RPMI7951 (cell line): ENCODE measurements at places on chromosomes 7 and 10. TPM values are rescaled to one million over a fixed set of nuclear protein-coding genes. Genes with fewer than 3 reads are reported as not detected.

KLF14 gene
- under 0.01 and 0.12 TPM in 2 replicates for total RNA-seq

ZRANB1 gene
- 10.8 and 12.4 TPM in 2 replicates for total RNA-seq

COL13A1 gene
- total RNA-seq, result 17.1 and 26.2 TPM in 2 replicates

NUTM2A gene
- not detected in 2 replicates for total RNA-seq

LIPK gene
- total RNA-seq, result not detected in 2 replicates

NXPH1 gene
- not detected in 2 replicates for total RNA-seq

GPR26 gene
- under 0.01 TPM in 2 replicates for total RNA-seq
